Nucleus accumbens (tissue), 56 donors: ENCODE measurements at places on chromosomes 5 and 9.

DNA sequence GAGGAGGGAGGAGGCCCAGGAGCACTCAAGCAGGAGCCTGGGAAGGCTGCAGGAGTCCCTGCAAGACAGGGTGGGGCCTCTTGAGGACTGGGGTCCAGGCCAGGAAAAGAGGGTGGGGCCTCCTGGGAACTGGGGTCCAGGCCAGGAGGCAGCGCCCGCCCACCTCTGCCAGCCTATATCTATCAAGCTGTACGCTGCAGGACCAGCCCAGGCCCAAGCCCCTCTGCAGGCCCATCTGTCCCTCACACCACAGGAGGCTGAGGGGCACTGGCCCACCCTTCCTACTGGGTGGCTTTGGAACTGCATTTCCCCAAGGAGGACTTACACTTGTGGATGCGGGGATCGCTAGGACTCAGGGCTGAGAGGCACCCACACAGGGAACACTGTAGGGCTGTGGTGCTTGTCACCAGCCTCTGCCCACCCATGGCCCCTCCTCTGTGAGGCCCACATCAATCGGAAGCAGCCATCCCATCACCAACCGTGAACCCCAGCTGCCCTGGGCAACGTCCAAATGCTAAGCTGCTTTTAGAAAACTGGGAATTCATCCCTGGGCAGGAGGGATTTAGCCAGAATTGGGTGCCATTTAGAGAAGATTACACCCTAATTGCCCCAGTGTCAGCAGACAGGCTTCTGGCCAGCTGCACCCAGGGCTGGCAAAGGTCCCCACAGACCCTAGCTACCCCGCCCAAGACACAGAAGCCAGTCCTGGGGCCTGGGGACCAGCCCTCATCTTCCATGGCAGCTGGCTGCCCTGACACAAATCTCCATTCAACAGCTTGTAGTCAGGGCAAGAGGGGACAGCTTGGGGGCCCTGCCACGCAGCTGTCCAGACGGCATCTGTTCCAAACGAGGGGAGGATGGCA is 15.3 kb downstream of the BICD2 start:
- peak; percentile 90 for DNase-seq

DNA sequence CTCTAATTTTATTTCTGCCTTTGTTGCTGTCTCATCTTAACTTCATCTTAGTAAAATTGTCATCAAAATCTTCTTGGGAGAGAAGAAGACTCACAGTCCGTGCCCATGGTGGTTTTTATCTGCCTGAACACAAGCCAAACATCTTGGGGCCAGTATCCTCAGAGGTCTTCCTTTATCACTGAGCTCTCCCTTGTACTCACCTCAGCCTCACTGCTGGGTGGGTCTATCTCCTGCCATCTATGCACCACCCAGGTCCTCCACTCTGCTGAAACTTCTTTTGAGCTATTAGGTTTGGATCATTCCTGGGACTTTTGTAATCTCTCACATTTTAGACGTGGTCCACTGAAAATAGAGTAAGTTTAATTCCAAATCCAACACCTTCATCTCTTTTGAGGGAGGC is 116.3 kb upstream of the EPB41L4A start:
- DNase-seq, result no peak

GRCh38 chr5:176901260-176902101 is 2.3 kb upstream of the HK3 start:
- no peak for DNase-seq

- DNase-seq, result no peak
Measured at GRCh38 chr9:35054185-35054835, 18.1 kb downstream of the VCP start.

DNA sequence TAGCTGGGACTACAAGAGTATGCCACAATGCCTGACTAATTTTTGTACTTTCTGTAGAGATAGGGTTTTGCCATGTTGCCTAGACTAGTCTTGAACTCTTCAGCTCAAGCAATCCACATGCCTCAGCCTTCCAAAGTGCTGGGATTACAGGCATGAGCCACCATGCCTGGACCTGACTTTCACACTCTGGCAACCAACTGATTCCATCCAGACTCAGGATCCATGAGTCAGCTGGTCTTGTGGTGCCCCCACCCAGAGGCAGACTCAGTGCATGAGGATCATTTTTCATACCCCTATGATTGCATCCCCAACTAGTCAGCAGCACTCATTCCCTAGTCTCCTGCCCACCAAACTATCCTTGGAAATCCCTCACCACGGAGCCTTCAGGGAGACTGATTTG is 375.9 kb downstream of the ANXA1 start:
- no peak for DNase-seq

DNA sequence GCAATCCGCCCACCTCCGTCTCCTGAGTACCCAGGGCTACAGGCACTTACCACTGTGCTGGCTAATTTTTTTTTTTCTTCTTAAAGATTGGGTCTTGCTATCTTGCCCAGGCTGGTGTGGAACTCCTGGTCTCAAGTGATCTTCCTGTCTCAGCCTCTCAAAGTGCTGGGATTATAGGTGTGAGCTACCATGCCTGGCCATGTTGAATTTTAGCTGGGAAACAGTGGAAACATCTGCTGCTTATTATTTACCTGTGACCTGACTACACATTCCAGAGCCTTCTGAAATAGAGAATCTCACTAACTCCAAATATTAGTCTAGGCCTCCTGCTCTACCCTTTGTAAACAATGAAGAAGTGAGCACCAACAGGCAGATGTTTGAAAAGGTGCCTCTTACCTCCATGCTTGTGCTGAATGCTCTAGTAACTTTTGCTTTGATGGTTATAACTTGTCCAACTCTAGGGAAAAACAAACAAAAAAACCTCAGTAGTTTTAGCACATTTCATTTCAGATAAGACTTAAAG is 22.5 kb downstream of the ACOT12 start:
- DNase-seq, result no peak

- no peak for DNase-seq
Measured at GRCh38 chr5:43268188-43268820, 44.9 kb downstream of the HMGCS1 start.

GRCh38 chr9:123120131-123120530 is 86.7 kb downstream of the GPR21 start:
- DNase-seq, result no peak

DNA sequence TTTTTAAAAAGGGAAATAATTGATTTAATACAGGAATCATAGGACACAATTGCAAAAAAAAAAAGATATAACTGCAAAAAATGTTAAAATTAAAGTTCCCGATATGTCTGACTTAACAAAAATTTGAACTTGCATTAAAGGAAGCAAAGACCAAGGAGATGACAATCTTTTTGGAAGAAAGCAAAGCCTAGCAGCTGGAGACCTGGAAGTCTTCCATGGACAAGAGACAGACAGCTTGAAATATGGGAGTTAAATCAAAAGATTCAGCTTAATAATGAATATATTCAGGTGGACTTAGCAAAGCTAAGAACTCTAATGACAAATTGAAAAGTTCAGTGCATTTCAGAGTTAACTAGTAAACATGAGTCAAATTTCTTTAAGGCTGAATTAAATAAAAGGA is 568.7 kb upstream of the RGMB start:
- no peak for DNase-seq

DNA sequence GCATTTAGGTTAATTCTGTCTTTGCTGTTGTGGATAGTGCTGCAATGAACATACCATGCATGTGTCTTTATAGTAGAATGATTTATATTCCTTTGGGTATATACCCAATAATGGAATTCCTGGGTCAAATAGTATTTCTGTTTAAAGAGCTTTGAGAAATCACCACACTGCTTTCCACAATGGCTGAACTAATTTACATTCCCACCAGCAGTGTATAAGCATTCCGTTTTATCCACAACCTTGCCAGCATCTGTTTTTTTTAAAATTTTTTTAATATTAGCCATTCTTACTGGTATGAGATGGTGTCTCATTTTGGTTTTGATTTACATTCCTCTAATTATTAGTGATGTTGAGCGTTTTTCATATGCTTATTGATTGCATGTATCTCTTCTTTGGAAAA is 15.5 kb upstream of the TARS1 start:
- DNase-seq, result no peak

GRCh38 chr5:135243556-135244285 is 155.3 kb downstream of the MACROH2A1 start:
- no peak for DNase-seq

- DNase-seq, result no peak
Measured at GRCh38 chr5:81679885-81680284, 71.0 kb downstream of the SSBP2 start.

- no peak for DNase-seq
Measured at GRCh38 chr9:101727612-101728524, 10.6 kb downstream of the GRIN3A start.

- DNase-seq, result no peak
Measured at GRCh38 chr9:121168052-121168451, 33.6 kb downstream of the RAB14 start.

GRCh38 chr5:138148811-138149210 is 9.6 kb upstream of the NME5 start:
- no peak for DNase-seq

DNA sequence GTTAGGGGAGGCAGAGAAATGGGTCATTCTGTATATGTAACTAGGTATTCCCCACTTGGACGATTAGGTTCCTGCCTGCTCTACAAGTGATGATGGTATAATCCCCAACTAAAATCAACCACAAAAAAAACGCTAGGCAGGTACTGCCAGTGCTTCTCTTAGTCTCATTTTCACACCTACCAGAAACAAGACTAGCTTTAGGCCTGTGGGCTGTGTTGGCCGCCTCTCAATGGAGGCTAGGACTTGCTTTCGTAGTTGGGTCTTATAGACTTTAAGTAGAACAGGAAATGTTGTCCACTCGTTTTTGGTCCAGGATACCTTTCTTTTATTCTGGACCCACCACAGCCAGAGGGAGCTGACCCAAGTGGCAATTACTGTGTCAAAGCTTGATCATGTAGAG is 111.8 kb downstream of the UNC13B start:
- no peak for DNase-seq

- no peak for DNase-seq
Measured at GRCh38 chr5:180825768-180826525, 23.3 kb upstream of the MGAT1 start.

DNA sequence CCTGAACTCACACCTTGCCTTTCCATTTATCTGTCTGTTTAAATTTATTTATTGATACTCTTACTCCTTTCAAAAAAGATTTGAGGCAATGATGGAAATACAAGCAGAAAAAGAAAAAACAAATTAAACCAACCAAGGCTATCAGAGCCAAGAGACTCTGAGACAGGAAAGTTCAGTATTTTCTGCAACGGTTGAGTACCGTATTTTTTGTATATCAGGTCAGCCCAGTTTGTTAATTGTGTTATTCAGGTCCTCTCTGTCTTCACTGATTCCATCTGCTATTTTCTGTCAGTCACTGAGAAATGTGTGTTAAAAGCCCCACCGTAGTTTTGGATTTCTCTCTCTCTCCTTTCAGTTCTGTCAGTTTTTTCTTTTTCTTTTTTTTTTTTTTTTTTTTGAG is 134.5 kb upstream of the SMIM23 start:
- no peak for DNase-seq

GRCh38 chr5:142119051-142119625 is 10.6 kb downstream of the NDFIP1 start:
- DNase-seq, result no peak

DNA sequence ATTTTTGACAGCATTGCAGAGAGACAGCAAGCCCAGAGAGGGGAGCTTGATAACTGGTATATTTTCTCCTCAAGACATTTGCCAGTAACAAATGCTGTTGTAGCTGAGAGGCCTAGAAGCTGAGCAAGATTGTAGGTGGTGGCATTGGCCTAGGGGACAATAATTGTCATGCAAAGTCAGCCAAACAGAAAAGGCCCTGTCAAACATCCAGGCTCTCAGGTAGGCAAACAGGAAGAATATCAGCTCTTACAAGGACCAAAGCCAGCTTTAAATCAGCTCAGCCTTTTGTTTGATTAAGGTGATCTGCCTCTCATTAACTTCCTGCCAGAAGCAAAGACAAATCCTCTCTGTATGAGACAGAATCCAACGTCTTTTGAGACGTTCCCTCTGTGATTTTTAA is 29.7 kb upstream of the BARX1 start:
- DNase-seq, result no peak

GRCh38 chr9:70551396-70551795 is 136.9 kb upstream of the KLF9 start:
- no peak for DNase-seq

DNA sequence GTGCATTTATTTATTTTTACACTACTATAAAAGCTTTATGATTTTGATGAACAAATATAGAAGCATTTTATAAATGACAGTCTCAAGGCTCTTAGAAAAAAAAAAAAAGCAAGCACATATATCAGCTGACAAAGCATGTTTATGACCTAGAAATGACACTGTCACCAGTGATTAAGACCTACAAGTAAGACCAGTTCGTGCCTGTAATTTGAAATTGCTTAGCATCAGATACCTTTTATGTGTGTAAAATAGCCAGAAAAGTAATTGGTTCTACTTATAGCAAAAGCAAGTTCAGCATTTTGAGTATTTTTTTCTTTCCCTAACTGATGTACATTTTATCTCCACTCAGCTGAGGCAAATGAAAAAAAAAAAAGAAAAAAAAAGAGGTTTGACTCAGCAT is 808.4 kb downstream of the CDH18 start:
- DNase-seq, result no peak

DNA sequence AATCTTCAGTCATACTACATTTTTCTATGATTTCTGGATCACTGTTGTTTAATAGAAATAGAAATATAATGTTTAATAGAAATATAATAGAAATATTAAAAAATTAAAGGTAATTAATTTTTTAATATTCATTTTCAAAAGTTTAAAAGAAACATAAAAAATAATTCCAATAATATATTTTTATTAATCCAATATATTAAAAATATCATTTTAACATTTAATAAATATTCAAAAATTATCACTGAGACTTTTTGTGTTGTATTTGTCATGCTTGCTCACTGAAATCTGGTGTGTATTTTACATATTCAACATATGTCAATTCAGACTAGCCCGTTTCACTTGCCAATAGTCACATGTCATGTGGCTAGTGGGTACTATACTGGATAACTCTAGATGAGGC is 80.6 kb upstream of the SLCO6A1 start:
- no peak for DNase-seq

GRCh38 chr5:6443326-6443725 is 5.3 kb upstream of the UBE2QL1 start:
- no peak for DNase-seq

GRCh38 chr5:157248821-157249470 is 17.0 kb upstream of the CYFIP2 start:
- no peak for DNase-seq

GRCh38 chr5:161342886-161343285 is 203.6 kb downstream of the GABRB2 start:
- DNase-seq, result no peak

- no peak for DNase-seq
Measured at GRCh38 chr9:122005597-122005996, 87.5 kb downstream of the TTLL11 start.

- no peak for DNase-seq
Measured at GRCh38 chr5:159877016-159877415, 39.3 kb upstream of the ADRA1B start.
